ENCODE measurements at places on chromosomes 6 and 20. TPM values are rescaled to one million over a fixed set of nuclear protein-coding genes. Genes with fewer than 3 reads are reported as not detected.

The TRIM31 gene
- total RNA-seq, result not detected

The ABCC10 gene
- 11.5 TPM for total RNA-seq

The GRIK2 gene
- 2.3 TPM for total RNA-seq

The TFAP2C gene
- total RNA-seq, result 0.20 TPM

The ZC3H12D gene
- 0.42 TPM for total RNA-seq

The GABRR1 gene
- not detected for total RNA-seq

The EDN1 gene
- 2.7 TPM for total RNA-seq

The OPRL1 gene
- 0.27 TPM for total RNA-seq

The HCRTR2 gene
- total RNA-seq, result not detected

The RHAG gene
- total RNA-seq, result 0.62 TPM

The SLC22A23 gene
- 7.1 TPM for total RNA-seq

DNA sequence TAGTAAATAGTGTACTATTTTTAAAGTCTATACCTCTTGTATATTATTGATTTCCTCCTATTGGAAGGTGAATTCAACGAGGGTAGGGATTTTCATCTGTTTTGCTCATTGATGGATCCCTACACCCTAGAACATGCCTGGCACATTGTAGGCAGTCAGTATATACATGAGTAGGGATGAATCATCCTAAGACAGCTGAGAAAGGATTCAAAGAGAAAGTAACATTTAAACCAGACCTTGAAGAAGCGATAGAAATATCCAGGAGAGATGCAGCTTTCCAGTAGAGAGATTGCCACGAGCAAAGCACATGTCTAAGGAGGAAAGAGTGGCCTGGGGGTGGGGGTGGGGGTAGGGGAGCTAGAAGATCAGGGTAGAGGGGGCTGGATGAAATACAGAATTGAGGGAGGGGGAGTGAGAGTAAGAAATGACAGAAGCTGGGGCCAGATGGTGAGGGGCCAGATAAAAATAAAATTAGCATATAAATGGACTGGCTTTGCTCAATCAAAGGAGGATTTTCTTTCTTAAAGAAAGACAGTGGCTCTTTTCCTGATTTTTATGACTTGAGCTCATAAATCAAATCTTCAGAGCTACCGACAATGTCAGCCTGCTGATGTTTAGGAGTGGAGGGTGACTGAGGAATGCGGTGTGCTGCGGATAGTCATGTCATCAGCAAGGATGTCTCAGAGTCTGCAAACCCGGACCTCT, 168.2 kb downstream of the SAMD5 start:
- no peak for DNase-seq

DNA sequence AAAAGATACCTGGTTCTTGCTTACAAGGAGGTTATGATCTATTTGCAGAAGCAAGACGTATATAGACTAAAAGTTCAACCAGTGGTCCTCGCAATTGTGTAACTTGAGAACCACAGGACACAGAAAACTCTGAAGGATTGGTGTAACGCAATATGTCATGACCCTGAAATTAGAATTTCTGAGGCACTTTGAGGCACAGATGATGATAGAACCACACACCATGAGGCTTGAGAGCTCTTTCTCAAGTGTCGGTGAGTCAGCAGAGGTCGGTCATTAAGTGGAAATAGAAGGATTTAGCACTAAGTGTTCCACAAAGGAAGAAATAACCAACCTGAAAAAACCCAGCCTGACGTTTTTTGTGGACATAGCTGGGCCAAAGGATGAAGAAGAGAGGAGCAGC, 15.3 kb upstream of the CCN2 start:
- DNase-seq, result no peak

- DNase-seq, result no peak
Measured at GRCh38 chr6:133778414-133779130, 110.3 kb upstream of the TCF21 start.

GRCh38 chr6:129130106-129130505, 247.2 kb downstream of the LAMA2 start:
- DNase-seq, result no peak

DNA sequence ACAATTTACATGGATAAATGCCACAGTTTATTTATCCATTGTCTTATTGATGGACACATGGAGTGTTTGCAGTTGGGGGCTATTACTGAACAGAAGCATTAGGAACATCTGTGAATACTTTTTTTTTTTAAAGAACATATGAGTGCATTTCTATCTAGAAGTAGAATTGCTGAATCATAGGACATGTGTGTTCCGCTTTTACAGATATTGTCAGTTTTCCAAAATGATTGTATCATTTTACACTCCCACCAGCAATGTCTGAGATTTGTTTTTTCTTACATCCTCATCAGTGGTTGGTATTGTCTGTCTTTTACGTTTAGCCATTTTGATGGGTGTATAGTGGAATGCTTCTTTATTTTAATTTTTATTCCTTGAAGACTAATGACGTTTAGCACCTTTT, 42.0 kb upstream of the ASIP start:
- DNase-seq, result no peak

DNA sequence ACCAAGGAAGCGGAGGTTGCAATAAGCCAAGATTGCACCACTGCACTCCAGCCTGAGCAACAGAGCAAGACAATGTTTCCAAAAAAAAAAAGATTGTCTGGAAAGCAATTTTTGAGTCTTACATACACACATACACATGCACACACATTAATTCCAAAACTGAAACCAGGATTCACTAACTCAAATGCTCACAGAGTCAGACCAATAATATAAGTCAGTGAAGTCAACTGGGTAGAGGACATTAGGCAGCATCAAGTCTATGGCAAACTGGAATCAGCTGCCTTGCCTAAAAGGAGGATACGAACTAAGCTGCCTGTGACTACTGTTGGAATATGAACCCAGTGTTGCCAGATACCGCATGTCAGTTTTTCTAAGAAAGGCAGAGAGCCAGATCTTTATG, 15.7 kb downstream of the REM1 start:
- no peak for DNase-seq

GRCh38 chr6:169803816-169804340, 52.5 kb downstream of the ERMARD start:
- DNase-seq, result no peak

DNA sequence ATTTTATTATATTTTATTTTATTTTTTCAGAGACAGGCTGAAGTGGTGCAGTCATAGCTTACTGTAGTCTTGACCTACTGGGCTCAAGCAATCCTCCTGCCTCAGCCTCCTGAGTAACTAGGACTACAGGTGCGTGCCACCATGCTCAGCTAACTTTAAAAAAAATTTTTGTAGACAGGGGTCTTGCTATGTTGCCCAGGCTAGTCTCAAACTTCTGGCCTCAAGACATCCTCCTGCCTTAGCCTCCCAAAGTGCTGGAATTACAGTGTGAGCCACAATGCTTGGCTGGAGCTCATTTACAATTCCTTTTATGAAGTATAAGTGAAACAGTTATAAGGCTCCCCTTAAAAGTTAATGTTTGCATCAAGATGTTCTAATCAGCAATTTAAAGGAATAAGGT, 14.5 kb downstream of the FUCA2 start:
- DNase-seq, result no peak

DNA sequence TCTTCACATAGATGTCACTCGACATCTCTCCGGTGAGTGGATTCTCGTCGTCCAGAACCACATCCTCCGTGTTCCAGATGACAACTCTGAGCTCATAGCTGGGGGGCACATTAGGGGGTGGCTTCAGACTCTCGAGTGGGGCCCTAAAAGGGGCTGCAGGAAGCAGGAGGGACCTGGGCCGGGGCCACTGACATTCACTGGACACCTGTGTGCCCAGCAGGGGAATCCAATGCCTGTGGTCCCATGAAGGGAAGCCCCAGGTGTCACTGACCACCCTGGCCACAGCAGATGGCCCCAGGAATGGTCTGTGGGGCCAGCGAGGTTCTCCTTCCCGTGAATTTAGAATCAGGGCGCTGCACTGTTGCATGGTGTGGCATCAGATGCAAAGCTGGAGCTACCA, 18.7 kb downstream of the ERGIC3 start:
- DNase-seq, result no peak

GRCh38 chr6:17423026-17423425, 29.6 kb downstream of the CAP2 start:
- DNase-seq, result no peak

- no peak for DNase-seq
Measured at GRCh38 chr6:151698931-151699700, 108.4 kb upstream of the ESR1 start.

- DNase-seq, result no peak
Measured at GRCh38 chr6:31559606-31559957, 12.2 kb downstream of the NFKBIL1 start.

GRCh38 chr6:87909849-87910248, 137.8 kb upstream of the SPACA1 start:
- no peak for DNase-seq

- no peak for DNase-seq
Measured at GRCh38 chr6:69308584-69308983, 488.2 kb downstream of the LMBRD1 start.

GRCh38 chr20:63046841-63047240, 40.1 kb upstream of the BHLHE23 start:
- DNase-seq, result peak; percentile 3

DNA sequence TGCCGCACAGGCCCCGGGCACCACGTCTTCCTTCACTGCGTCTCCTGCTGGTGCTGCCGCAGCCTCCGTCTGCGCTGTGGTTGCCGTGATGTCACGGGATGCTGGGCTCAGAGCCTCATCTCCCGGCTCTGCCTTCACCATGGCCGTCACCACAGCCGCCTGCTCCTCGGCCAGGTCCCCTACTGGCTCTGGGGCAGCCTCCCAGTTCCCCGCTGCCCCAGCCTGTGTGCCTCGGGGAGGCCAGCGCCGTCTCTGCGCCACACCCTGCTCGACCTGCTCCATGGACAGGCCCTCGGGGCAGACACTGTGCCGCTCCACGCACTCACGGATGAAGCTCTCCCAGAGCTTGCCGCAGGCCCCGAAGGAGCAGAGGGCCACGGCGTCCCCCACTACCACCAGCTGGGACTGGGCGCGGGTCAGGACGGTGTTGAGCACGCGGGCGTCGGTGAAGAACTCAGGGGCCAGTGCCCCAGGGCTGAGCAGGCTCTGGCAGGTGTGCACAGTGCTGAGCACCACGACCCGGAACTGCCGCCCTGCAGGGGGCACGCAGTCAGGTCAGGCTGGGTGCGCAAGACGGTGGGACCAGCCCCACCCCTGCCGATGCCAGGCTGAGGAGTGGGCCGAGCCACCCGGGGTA, 8.2 kb downstream of the HELZ2 start:
- DNase-seq, result no peak

DNA sequence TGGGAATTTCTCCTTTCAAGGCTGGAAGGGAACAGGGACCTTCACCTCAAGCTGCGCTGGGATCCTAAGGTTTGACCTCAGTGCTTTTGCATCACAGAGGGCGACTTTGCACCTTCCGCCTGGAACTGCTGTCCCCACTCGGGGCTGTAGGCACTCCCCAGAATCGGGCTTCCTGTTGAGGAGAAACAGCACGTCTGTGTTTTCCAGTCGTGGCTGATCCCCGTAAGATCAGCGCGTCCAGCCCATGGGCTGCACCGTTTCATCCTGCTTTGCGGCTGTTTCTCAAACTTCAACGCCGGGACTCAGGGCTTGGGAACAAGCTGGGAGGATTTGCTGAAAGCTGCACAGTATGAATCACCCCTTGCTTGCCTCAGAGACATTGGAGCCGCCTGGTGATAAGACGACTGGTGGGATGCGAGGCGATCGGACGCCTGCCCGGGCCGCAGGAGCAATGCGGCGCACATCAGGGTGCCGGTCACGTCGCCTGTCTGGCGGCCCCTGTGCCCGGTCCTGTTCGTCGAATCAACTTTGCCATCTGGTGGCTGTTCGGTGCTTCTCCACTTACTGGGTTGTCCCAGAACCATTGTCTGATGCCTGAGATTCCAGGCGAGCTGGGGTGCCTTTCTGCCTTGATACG, 53.6 kb upstream of the FRMD1 start:
- peak; percentile 79 for DNase-seq

DNA sequence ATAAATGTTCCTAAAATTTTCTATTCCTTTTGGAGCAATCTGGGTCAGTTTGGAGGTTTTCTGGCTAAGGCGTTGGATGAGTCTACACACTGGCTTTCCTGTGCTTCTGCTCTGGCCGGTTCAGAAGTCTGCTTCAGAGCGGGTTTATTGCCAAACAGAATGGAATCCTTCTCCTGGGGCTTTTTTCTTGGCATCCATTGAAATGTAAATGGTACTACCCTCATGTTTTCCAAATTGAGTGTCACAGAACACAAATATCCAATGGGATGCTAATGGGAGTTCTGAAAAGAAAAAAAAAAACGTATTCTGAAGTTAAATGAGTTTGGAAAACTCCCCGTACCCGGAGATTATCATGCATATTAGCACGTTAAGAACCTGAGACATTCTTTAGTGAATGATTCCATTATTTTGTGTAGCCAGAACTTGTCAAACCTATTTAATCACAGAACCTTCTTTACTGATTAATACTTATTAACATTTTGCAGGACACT, 930.3 kb downstream of the QKI start:
- DNase-seq, result peak; percentile 24

DNA sequence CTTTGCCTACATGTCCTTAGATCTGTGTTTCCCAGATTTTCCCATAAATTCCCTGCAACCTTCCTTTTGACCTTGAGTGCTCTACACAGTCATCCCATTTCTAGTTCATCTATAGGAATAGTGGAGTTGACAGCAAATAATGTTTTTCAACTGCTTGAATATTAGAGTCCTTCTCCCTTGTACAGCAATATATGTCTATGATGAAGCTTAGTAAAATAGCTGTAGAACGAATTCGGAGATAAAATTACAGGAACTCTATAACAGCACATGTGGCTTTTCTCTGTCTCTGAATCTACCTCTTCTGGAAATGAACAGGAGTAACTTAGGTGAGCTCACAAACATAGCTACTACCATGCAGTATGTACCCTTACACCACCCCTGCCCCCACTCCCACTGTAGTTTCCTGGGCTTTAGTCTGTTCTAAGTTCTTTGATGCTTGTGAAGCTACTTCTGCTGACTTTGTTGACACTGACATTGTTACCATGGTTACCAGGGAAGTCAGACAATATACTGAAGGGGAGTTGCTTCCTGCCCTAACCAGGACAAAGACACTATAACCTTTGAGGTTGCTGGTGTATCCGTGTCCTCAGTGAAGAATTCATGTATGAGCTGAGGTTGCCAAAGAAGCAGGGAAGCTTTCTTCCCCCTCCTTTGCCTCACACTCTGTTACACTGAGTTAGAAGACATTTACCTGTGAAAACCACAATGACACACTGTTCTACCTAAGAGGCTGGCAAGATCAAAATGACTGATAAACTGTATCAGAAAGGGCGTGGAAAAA, 35.8 kb upstream of the SHLD1 start:
- no peak for DNase-seq
